ENCODE measurements at places on chromosomes 13 and 19. TPM values are rescaled to one million over a fixed set of nuclear protein-coding genes. Genes with fewer than 3 reads are reported as not detected.

The OR7D2 gene
- polyA plus RNA-seq = not detected

The TUBA3C gene
- not detected for polyA plus RNA-seq

GRCh38 chr19:17737690-17738153, 13.6 kb upstream of the FCHO1 start:
- no peak for DNase-seq

GRCh38 chr19:1992759-1993260, 22.7 kb downstream of the BTBD2 start:
- DNase-seq = no peak

DNA sequence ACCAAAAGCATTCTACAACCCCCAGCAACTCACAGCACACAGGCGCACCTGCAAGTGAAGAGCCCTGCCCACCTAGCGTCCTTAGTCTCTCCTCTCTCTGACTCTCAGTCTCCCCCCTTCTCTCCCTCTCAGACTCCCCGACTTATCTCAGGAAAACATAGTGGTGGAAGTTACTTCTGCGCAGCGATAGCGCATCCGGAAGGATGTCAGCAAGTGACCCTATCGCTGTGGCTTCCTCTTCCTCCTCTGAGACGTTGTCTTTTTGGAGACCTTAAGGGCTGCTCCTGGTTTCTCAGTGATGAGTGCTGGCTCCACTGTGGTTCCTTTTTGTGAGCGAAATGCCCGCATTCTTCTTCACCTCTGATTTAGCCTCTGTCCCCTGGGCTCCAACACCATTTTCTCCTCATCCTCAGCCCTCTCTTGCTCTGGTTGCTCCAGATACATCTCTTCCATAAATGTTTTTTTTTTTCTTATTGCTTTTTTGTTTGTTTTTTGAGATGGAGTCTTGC, 1.4 kb upstream of the YIF1B start:
- no peak for DNase-seq
